Lung microvascular endothelial cell (primary cell): ENCODE measurements at places on chromosomes 2 and 18. TPM values are rescaled to one million over a fixed set of nuclear protein-coding genes. Genes with fewer than 3 reads are reported as not detected.

The FARSB gene
- 5.4 and 8.1 TPM in 2 replicates for total RNA-seq

The TNFAIP6 gene
- total RNA-seq: under 0.01 and 0.22 TPM in 2 replicates

The ABCA12 gene
- under 0.01 TPM in 1 of 2 replicates, not detected in the other for total RNA-seq

The SLC23A3 gene
- total RNA-seq: 0.44 and 2.0 TPM in 2 replicates

GRCh38 chr2:170942615-170943014 is 13.6 kb downstream of the GORASP2 start:
- DNase-seq: no peak

- DNase-seq: no peak
These were observed 106.8 kb downstream of the BCL11A start for GRCh38 chr2:60446413-60447267.

- no peak for DNase-seq
These were observed 244.0 kb upstream of the HS6ST1 start for GRCh38 chr2:128562471-128563347.

DNA sequence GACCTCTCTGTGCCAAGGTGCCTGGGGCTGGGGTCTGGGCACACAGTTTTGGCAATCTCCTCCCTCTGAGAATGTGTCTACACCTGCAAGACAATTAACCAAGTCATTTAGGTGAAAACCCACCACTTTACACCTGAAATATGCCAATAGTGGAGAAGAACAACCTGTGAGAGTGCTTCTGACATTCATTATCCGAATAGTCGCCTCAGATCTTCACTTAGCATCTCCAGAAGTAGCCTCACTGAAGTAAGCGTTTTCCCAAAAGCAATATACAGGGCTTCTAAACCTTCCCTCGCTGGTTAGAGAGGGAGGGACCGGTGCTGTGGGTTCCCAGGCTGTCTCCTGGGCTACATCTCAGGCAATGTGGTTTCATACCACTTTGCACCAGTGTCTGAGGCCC is 173.5 kb downstream of the DDX1 start:
- no peak for DNase-seq

DNA sequence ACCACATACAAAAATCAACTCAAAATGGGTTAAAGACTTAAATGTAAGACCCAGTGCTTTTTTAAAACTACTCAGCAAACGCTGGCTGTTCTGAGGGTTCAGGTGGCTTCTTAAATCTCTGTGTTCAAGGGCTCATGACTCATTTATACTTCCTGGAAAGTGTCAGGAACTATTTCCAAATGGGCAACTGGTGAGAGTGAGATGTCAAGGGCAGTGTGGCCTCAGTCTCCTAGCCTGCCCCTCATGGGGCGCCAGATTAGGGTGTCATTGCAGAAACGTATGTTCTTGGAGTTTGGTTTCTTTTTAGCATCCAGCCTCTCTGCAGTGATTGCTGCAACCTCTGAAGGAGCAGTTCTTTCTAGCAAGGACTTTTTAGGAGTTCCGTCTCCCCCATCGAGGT is 485.4 kb downstream of the TNS1 start:
- DNase-seq: no peak

GRCh38 chr18:31648966-31649429 is 35.4 kb downstream of the B4GALT6 start:
- DNase-seq: peak; percentile 37

The ARHGAP25 gene
- total RNA-seq: 8.9 and 10.1 TPM in 2 replicates

DNA sequence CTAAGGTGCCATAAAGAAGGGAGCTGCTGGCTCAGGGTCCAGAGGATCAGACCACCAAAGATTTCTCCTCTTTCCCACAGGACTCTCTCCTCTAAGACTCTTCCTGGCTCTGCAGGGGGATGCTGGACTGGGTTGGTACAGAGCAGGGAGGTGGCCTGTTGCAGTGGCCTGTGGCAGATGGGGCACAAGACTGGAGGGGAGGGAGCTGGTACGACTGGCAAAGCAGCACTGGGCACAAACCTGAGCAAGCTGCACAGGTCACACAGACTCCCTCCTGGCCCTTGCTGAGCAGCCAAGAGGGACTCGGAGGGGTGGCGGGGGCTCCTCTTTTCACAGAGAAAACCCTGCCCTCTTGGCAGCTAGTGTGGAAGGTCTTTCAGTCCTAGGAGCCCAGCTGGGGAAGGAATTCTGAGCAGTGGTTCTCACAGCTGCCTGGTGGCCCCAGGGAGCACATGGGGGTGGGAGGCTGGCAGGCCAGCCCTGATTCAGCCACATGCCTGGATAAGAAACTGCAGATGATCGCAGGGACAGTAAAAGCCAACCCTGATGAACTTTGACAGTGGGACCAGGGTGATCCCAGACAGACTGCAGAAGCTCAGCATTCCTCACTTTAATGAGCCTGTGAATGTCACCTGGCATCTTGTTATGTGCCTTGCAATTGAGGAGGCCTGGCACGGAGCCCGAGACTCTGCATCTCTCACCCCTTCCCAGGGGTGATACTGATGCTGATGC is 32.5 kb upstream of the ACAA2 start:
- DNase-seq: no peak
